ENCODE measurements at places on chromosomes 4 and X. TPM values are rescaled to one million over a fixed set of nuclear protein-coding genes. Genes with fewer than 3 reads are reported as not detected.

GRCh38 chrX:72365126-72365525, 59.4 kb upstream of the CITED1 start:
- no peak for DNase-seq

DNA sequence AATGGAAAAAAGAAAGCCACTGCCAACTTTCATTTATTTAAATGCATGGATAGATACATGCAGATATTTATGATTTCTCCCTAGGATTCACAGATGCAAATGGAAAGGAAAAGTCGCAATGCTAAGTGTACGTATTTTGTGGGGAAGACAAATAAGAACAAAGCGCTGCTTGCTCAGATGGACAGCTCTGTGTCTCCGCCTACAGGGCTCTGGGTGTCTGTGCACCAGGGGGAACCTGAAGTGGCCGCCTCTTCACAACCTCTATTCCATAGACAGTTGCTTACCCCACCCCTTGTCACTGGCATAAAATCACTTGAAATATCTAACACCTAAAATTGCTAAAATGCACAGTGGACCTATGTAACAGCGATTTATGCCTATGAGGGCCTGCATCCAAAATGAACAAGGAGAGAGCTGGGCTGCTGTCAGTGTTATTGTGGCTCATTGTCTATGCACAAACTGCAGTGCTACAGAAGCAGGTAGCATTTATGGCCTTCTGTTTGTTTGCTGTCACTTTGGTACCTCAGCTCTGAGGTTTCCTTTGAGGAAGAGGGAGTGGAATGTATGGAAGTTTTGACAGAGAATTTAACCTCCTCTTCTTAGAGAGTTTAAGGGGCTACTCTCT, 58.6 kb upstream of the PAGE1 start:
- peak; percentile 17 for DNase-seq

DNA sequence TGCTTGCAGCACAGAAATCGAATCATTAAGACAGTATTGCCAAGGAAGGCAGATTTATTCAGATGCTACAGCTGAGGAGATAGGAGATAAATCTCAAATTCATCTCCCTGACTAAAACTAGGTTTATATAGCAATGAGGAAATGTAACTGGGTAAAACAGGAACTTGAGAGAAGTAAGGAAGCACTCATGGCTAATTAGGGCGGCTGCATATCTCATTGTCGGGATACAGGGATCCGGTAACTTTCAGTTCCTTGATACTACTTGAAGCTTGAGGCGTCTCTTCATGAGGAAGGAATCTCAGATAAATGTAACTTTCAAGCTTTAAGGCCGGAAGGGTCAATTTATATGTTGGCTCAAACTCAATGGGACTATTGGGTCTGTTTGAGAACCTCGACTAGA, 129.2 kb upstream of the WDR1 start:
- no peak for DNase-seq

- no peak for DNase-seq
These were observed 499.8 kb downstream of the MID1IP1 start for GRCh38 chrX:39301036-39301435.

DNA sequence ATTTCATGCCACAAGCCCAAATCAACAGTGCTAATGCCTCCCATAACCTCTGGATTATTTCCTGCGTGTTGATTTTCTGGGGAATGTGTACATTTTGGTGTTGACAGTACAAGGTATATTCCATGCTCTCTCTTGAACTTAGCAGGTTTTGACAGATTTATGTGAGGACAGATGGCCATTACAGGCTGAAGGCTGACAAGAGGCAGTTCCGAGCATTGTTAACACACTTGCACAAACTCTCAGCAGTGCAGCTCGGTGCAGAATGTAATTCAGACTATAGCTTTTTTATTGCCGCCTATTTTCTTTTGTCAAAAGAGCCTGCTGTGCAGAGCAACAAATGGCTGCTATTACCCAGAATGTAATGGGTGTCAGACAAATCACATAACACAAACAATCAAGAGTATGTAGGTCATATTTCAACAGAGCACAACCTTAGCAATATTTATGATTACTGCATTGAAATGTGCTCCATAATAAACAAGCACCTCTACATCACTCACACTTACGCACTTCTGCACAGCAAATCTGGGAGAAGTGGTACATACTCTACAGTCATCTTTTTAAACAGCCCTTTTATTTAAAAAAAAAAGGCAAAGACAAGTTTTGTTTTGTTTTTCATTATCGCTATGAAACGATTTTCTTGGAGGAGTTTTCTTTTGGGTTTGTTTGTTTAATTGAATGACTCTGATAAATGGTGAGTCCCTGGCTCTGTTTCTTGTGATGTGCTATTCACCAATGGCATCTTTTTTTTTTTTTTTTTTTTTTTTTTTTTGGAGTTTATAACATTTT, 71.6 kb downstream of the PPARGC1A start:
- no peak for DNase-seq

DNA sequence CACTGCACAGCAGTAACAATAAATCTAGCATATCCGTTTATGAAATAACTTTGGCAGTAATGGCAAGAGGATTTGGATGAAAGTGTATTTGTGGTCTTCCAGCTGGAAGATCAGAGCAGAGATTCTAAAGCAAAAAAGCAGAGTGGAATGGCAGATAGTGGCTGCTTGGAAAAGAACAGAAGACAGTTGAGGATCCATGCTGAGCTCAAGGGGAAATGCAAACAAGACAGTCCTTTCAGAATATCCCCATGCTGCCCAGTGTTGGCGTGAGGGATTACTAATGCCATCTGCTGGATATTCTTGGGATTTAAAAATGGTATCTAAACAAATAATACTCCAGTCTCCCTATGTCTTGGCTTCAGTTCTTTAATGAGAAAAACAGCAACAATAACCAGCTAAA, 629.1 kb upstream of the ATOH1 start:
- DNase-seq: no peak

The NKX6-1 gene
- 89.6 TPM for total RNA-seq
